ENCODE measurements at places on chromosomes 7 and 10. TPM values are rescaled to one million over a fixed set of nuclear protein-coding genes. Genes with fewer than 3 reads are reported as not detected.

TMEM184A gene
- not detected for total RNA-seq

CLDN4 gene
- total RNA-seq, result not detected

MASTL gene
- 34.5 TPM for total RNA-seq

RTKN2 gene
- total RNA-seq, result 2.7 TPM

RAB18 gene
- 58.3 TPM for total RNA-seq

ANKRD7 gene
- total RNA-seq, result not detected

GRCh38 chr10:76049581-76050290 is 618.3 kb downstream of the LRMDA start:
- no peak for DNase-seq
- H3K36me3 ChIP-seq, result no peaks in the 10 kb centered on the region
- no peaks in the 10 kb centered on the region for H3K4me1 ChIP-seq

DNA sequence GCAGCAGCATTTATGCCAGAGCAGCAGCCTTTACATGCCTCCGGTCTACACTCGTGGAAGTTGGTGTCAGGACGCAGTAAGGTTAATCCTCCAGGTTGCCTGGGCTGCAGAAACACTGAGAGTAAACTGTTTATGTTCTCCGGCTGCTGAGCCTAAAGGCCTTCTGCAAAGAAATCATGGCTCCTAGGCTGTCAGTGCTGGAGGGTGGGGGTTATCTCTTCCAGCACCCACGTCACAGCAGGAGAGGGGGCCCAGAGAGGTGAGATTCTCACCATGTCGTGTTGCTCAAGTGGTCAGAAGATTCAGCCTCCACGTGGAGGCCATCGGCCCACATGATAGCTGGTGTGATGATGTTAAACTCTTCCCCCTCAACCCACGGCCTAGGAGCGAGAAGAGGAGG is 41.2 kb downstream of the COL13A1 start:
- no peak overlapping the region for H3K4me3 ChIP-seq
- H3K27ac ChIP-seq, result no peak overlapping the region
- no peak for DNase-seq
- peaks cover 13% of the 10 kb centered on the region for H3K27me3 ChIP-seq
- H3K4me1 ChIP-seq, result no peaks in the 10 kb centered on the region

GRCh38 chr10:79342811-79343561 is 4.3 kb upstream of the PPIF start:
- H3K27me3 ChIP-seq, result no peaks in the 10 kb centered on the region
- H3K4me3 ChIP-seq, result no peak overlapping the region
- H3K36me3 ChIP-seq, result no peaks in the 10 kb centered on the region
- H3K4me1 ChIP-seq, result peaks cover 28% of the 10 kb centered on the region

- H3K27ac ChIP-seq, result peak overlapping the region; percentile 48
- H3K4me3 ChIP-seq, result no peak overlapping the region
- DNase-seq, result no peak
- no peaks in the 10 kb centered on the region for H3K27me3 ChIP-seq
- H3K36me3 ChIP-seq, result peaks cover 75% of the 10 kb centered on the region
Observed at GRCh38 chr10:86446987-86447386, 74.6 kb downstream of the WAPL start.

DNA sequence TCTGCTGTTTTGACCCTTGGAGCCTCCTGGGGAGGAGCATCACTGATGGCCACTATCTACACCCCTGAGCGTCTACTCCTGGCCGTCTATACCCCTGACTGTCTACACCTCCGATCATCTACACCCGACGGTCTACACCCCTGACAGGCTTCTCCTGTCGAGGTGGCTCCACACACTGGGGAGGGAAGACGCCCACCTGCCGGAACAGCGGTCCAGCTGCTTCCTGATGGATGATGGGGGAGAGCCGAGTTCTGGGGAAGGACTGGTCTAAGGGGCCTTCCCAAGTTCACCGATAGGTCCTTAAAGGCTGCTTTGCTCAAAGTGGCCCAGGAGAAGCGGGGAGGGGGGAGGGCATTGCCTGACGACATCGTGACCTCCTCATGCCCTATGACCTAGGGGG is 39.4 kb downstream of the GBX1 start:
- DNase-seq, result no peak
- no peaks in the 10 kb centered on the region for H3K4me1 ChIP-seq
- peak overlapping the region; percentile 4 for H3K27ac ChIP-seq

DNA sequence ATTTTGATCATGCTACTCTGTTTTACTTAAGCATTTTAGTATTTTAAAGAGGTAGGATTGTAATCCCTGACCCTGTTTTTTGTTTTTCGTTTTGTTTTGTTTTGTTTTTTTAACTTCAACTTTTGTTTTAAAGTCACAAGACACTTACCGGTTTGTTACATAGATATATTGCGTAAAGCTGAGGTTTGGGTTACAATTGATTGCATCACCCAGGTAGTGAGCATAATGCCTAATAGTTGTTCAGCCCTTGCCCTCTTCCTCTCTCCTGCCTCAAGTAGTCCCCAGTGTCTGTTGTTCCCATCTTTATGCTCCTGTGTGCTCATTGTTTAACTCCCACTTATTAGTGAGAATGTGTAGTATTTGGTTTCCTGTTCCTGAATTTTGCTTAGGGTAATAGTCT is 93.1 kb upstream of the TEX47 start:
- no peak overlapping the region for H3K27ac ChIP-seq
- no peaks in the 10 kb centered on the region for H3K27me3 ChIP-seq
- no peak overlapping the region for H3K4me3 ChIP-seq
- no peaks in the 10 kb centered on the region for H3K36me3 ChIP-seq
- DNase-seq, result no peak

DNA sequence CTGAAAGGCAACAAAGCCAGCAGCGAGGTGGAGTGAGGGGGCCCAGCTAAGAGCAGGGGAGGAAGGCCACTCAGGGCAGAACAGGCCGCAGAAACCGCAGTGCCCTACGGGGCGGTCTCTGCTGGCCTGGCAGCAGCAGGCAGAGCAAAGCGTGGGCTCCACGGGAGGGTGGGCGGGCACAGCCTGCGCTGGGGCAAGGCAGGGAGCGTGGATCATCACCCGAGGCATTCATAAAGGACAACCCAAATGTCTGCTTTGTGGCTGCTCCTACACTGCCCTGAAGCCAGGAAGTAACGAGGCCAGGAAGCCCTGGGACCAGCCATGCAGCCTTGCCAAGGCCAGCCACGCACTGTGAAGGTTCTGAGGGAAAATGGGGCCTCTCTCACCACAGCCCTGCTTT is 127.5 kb downstream of the MAD1L1 start:
- peaks cover 15% of the 10 kb centered on the region for H3K4me1 ChIP-seq
- peaks cover 5% of the 10 kb centered on the region for H3K36me3 ChIP-seq
- DNase-seq, result no peak

DNA sequence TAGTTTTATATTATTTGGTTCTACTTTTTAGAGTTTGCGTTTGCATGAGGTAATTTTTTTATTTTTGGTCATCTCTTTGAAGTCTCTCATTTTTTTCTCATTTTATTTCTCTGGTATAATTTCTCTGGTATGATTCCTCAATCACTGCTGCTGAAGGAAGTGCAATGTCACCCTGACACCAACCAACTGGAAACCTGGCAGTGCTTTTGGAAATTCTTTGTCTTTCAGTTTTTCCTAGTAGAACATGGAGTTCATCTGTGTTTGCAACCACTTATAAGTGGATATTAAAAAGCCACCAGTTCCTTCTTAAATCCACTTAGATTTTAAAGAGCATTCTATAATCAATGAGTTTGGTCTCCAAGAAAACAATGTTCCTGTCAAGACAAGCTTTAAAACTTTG is 291.8 kb downstream of the PRKG1 start:
- no peak overlapping the region for H3K27ac ChIP-seq
- H3K4me1 ChIP-seq, result no peaks in the 10 kb centered on the region
- H3K36me3 ChIP-seq, result no peaks in the 10 kb centered on the region
- H3K4me3 ChIP-seq, result no peak overlapping the region

DNA sequence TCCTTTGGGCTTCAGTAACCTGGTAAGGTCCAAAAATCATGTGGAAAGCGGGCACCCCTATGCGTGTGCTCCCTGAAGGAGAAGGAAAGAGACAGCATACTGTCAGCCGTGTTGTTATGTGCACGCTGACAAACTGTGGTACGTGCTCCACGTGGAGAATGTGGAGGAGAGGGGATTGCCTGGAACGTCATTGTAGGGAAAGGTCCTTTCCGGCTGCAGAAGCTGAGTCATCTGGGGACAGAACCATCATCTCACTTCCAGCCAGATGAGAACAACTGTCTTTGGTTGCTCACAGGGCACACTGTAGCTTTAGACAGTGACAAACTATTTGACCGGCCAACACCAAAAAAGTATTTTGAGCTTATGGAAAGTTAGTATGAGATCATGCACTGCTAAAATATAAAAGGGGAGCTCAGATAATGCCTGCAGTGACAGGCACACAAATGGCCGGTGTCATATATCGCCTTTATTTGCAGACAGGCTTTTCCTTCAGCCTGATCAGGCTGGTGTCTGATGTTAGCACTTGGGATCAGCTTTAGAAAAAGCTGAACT is 38.8 kb upstream of the GRB10 start:
- no peak overlapping the region for H3K27ac ChIP-seq
- H3K4me3 ChIP-seq, result no peak overlapping the region
- H3K4me1 ChIP-seq, result peaks cover 2% of the 10 kb centered on the region
- peaks cover 30% of the 10 kb centered on the region for H3K27me3 ChIP-seq

- peak overlapping the region; percentile 84 for H3K27ac ChIP-seq
- H3K4me1 ChIP-seq, result peaks cover 19% of the 10 kb centered on the region
- peaks cover 1% of the 10 kb centered on the region for H3K36me3 ChIP-seq
- DNase-seq, result peak; percentile 74
Observed at GRCh38 chr10:33211106-33211878, 123.2 kb downstream of the NRP1 start.

DNA sequence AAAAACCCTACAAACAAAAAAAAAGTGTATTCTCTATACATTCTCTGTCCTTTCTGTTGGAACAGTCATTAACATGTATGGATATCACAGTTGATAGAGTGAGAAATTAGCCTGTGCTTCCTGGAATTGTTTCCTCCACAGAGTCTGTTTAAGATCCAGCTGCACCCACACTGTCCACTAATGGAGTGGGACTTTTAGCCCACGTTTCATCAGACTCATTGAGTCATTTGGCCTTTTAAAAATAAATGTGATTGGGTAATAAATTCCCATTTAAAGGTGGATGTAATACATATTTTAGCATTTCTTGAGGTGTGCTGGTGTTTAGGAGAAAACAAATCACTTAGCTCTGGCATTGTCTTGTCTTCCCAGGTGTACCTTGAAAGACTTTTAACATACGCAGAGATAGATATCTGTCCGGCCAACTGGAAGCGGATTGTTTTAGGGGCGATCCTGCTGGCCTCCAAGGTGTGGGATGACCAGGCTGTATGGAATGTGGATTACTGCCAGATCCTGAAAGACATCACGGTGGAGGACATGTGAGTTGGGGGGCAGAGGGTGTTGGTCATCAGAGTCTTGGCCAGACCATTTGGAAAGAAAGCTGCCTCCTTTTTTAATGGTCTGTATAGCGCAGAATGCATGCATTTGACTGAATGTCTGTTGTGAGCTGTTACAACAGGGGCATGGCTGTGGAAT is 52.3 kb upstream of the GJD4 start:
- H3K4me1 ChIP-seq, result peaks cover 3% of the 10 kb centered on the region
- no peak overlapping the region for H3K27ac ChIP-seq
- no peak for DNase-seq
- H3K36me3 ChIP-seq, result peaks cover 18% of the 10 kb centered on the region
- H3K27me3 ChIP-seq, result no peaks in the 10 kb centered on the region

DNA sequence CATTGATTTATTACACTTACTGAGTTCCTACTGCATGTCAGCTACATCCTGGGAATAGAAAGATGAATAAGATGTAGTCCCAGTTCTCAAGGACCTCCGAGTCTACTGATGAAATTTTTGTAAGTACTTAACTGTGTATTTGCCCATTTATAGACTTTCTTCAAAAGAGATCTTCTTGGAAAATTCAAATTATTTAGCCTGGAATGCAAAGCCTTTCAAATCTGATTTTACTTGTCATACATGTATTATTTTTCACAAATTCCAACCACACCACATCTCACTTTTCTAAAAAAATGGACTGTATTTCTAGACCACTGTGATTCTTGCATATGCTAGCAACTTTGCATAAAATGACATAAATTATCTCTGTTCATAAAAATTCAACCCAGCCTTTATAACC is 581.3 kb downstream of the ATRNL1 start:
- H3K36me3 ChIP-seq, result no peaks in the 10 kb centered on the region
- DNase-seq, result no peak
- no peaks in the 10 kb centered on the region for H3K4me1 ChIP-seq

GRCh38 chr7:113519472-113519871 is 399.3 kb downstream of the PPP1R3A start:
- no peak for DNase-seq
- H3K27ac ChIP-seq, result no peak overlapping the region
- no peak overlapping the region for H3K4me3 ChIP-seq
- no peaks in the 10 kb centered on the region for H3K4me1 ChIP-seq
- H3K36me3 ChIP-seq, result no peaks in the 10 kb centered on the region
